AG20443 (cell line): ENCODE measurements at places on chromosomes 6 and 20.

DNA sequence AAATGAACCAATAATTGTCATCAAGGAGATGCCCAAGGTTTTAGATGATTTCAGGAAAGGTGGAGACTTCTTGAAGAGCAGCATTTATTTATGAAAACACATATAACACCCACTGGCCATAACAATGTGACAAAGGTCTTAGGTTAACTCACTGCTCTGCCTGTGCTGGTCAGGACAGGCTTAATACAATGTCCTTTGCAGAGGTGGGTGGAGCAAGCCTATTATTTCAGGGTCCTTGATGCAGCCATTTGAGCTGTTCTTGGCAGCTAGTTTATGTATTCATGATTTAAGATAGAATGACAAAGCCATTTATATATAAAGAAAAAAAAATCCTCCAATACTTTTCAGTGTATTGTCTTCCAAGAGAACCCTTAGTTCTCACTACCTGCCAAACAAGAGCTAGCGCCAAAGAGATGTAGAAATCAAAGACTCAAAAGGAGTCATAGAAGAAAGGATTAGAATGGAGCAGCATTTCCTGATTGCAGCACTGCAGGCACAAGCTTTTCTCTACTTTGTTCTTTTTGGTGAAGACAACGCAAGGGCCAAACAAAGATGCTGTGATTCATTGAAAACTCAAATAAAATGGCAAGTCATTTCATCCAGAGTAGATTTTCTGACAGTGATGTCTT, 124.3 kb upstream of the TSHZ2 start:
- DNase-seq: no peak

GRCh38 chr6:150531957-150532356, 67.7 kb upstream of the PLEKHG1 start:
- no peak for DNase-seq

DNA sequence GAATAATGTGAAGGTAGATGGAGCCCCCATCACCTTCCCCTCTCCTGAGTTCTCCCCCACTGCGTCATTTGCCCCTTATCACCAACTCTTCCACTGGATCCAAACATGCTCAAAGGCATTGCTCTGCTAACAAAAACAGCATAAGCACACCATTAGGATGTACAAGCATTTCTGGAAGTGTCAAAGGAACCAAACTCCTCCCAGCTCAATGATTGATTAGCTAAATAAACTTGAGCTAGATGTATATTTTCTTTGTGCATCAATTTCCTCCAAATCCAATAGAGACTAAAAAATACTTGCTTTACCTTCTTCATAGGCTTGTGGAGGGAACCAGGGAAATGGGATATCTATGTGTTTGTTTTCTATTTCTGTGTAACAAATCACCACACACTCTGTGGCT, 248.4 kb upstream of the JARID2 start:
- DNase-seq: no peak

DNA sequence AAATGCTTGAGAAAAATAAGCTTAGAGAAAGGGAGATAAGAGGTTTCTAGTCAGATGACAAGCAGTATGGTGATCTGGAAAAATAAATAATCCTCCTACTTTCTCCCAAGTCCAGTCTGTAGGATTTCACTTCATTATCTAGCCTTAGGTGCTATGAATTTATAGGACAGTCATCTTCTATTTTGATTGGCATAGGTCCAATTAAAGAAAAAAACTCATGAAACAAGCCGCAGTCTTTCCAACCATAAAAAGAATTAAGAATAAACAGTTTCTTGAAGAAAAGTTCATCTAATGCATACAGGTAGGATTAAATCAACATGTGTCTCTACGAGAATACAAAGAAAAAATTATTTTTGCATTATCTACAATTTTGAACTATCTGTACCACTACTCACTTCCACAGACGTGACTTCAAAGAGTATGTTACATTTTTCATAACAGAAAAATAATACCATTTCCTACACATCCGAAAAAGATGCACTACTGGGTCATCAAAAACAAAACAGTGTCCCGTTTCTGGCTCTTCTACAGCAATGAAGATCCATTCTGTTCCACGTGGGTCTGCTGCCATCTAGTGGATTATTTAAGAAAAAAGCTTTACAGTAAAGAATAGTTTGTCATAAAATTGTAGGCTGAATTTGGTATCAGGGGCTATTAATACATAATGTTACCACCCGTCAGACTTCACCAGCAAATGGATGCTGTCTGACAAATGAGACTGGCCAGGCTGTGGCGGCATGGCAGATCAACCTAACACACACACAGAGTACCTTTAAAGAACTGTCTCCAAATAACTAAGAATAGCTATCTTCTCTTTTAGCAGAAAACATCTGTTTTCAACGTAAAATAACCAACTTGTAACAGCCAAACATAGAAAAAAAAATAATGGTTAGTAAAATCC, 28.9 kb downstream of the STX7 start:
- DNase-seq: peak; percentile 70

DNA sequence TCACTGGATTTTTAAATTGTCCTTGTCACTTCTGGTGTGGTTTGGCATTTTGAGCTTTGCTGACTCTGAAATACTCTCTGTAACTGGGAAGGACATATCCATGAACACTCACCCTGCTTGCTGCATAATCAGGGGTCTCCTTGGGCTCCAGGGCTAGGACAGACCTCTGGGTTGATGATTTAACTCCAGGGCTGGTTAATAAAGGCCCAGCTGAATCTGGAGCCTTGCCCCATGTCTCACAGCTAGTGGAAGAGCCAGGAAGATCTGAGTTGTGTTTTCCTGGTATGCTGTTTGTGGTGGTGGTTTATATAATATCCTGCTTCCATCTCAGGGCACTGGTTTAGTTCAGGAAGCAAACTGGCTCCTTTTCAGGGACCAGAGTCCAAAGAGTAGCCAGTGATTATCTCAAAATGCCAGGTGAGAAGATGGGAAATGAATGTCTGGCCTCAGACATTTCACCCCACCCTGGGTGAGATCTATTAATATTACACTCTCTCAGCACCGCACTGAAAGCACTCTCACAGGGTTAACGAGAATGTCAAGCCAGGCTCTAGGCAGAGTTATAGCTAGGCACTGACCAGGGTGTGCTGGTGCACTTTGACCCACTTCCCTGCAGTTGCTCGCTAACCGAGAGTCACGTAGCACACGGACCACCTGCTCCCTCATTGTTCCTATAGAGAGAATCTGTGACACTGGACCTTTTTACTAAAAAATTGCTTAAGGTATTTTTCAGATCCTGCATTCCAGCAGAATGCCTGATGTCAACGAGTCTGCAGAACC, 90.1 kb upstream of the SLC22A16 start:
- peak; percentile 56 for DNase-seq

GRCh38 chr6:34437644-34437970, 11.7 kb upstream of the RPS10 start:
- no peak for DNase-seq

DNA sequence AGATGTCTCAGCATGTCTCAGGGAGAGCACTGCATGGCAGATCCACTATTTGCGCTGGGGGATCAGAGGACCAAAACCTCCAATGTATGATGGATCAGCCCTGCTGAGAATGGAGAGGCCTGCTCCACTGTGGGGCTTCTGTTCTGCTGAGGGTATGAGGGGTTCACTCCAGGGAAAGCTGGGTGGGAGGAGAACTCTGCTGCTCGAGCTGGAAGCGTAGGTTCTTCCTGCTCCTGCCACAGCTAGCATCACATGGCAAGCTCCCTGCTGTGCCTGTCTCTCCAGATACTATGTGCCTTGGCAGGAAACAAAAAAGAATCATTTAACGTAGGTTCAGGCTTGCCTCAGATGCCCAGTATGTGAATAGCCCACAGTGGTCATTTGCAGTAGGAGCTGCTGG, 105.8 kb downstream of the EPM2A start:
- no peak for DNase-seq

- DNase-seq: peak; percentile 39
Measured at GRCh38 chr6:168035661-168036545, 38.4 kb downstream of the KIF25 start.

DNA sequence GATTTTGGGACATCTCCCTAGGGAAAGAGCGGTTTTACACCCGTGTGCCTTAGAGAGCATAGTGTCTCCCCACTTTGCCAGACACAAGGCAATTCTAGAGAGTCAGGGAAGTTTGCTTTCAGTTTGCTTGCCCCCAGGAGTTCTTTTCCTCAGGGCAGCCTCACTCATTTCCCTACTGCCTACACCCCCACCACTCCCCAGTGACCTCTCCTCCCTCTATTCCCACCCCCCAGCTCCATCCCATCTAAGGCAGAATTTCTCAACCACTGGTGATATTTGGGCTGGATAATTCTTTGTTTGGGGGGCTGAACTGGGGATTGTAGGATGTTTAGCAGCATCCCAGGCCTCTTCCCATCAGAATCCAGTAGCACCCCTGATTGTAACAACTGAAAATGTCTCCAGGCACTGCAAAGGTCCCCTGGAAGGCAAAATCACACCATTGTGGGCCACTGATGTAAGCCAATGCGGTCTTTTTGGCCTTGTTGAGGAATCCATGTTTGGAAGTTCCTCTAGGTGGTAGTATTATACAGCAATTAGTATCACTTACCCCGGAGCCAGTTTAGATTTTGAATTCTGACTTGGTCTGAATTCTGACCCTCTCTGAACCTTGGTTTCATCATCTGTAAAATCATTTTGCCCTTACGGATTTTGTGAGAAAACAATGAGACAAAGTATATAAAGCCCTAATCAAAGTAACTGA, 1.3 kb downstream of the EPPIN start:
- peak; percentile 61 for DNase-seq

DNA sequence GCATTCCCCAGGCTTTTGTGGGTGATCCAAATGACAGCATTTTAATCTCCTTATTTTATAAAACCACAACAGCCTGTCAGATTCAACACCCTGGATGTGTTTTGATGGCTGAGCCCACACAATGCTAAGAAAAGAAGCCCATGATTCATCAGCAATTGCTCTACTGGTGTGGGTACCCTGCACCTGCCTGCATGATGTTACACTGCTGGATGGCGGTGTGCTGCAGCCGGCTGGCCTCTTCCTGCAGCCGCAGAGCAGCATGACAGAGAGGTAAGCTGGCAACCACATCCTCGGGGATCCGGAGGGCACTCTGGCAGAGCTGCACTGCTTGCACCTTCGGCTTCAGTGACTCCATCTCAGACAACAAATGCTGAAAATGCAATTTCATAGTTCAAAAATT, 327.5 kb downstream of the SYNE1 start:
- DNase-seq: no peak

GRCh38 chr20:25000268-25000801, 7.8 kb upstream of the APMAP start:
- peak; percentile 91 for DNase-seq

DNA sequence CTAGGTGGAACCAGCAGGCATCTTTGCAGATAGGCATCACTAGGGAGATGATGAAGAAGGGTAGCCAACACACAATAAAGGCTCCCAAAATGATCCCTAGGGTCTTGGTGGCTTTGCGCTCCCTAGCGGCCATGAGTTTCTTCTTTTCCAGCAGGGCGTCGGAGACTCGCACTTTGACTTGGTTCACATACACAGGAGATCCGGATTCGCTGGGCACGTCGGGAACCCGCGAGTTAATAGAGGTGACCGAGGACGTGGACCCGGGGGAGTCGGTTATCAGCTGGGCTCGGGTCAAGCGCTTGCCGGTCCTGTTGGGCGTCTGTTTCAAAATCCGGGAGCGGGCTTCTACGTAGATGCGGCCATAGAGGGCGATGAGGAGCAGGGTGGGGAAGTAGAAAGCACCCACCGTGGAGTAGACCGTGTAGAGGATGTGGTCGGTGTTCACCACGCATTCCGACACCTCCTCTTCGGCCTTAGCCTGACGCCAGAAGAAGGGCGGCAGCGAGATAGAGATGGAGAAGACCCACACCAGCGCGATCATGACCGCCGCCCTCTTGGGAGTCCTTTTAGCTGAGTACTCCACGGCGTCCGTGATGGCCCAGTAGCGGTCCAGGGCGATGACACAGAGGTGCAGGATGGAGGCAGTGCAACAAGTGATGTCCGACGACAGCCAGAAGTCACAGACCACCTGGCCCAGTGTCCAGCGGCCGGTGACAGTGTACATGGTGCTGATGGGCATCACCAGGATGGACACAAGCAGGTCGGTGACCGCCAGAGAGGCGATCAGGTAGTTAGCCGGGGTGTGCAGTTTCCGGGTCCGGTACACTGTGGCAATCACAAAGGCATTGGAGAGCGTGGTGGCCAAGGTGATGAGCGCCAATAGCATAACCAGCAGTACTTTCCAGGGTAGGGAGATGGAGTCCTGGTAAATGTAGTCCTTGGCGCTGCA, 658 bp downstream of the HTR1B start:
- peak; percentile 4 for DNase-seq

DNA sequence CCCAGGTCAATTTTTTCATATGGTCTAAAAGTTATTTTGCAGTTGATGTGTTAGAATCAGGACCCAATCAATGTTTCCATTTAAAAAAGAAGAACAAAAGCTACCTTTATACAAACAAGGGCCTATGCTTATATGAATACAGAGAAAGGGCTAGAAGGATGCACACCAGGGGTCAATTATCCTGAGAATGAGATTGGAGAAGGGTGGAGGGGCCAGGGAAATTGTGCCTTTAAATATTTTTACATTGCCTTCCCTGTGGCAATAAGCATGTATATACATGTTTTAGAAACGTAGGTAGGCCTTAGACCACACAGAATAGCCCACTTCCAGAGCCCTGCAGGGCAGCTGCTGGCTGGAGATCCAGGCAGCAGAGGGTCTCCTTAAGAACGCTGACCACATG, 12.7 kb downstream of the EXOC2 start:
- no peak for DNase-seq

- DNase-seq: no peak
Measured at GRCh38 chr20:45103072-45103471, 2.1 kb upstream of the KCNS1 start.

DNA sequence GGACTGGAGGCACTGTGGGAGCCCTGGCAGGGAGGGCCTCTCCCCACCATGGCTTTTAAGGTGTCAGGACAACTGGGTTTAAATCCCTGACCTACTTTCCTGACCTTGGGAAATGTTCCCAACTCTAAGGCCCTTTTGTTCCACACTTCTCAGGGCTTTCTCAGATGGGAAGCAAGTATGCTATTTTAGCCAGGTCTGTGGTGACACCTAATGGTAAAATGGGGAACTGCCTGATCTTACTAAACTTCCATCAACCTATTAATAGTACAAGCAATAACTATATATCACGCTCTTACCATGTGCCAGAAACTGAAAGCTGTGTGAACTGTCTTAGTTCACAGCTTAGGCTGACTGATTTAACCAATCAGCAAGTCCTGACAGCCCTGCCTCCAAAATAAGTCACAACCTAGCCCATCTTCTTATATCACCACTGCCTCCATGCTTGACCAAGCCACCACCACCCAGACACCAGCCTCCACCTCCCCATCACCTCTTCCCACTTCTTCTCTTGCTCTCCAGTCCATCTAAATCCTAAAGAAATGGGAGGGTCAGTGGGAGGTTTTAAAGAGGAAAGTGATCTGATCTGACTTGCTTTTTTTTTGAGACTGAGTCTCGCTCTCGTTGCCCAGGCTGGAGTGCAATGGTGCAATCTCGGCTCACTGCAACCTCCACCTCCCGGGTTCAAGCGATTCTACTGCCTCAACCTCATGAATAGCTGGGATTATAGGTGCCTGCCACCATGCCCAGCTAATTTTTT, 6.9 kb upstream of the BLCAP start:
- DNase-seq: peak; percentile 68

DNA sequence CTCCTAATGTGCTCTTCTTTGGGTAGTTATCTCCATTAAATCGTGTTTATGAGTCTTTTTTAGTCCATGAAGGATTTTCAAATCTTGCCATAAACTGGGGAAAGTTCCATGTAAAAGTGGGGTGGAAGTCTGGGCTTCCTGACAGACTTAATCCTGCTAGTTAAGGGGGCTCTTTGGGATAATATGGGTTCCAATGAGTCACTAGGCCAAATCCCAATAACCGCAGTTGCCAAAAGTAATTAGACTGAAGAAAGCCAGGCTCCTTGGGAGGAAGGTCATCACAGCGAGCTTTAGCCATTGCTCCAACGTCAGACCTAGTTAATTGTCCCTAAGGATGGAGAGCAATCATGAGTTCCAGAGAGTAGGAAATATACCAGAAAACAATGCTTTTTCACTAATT, 10.8 kb downstream of the RSPO3 start:
- no peak for DNase-seq
